ENCODE measurements at places on chromosomes 7 and 10. TPM values are rescaled to one million over a fixed set of nuclear protein-coding genes. Genes with fewer than 3 reads are reported as not detected.

DNA sequence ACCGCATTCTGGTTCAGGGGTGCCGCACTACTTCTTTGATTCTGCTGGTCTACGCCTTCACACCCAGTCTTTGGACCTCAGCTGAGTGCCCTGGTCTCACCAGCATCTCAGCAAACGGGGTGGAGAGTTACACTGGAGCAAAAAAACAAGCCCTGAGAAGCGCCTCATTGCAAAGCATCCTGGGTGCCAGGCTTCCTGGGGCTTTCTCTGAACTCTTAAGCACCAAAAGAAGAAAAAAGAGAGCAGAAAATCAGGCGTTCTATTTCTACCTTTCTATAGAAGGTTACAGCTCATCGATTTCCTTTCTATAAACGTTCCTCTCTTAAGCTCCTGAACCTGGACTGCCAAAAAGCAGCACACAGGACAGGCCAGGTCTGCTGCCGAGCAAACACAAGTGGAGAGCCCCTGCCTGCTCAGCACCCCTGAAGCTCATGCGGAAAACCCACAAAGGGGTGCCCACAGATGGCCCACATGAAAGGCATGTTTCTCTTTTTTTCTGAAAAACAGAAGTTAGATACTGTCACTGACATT lies 217.9 kb downstream of the SFMBT2 start:
- no peak for DNase-seq

GRCh38 chr10:92829042-92829785 lies 19.1 kb upstream of the EXOC6 start:
- DNase-seq: peak; percentile 13

- DNase-seq: no peak
These were observed 147.3 kb downstream of the ZMYND11 start for GRCh38 chr10:282294-283139.

- no peak for DNase-seq
These were observed 37.8 kb downstream of the AOAH start for GRCh38 chr7:36686499-36686898.

The SLC26A4 gene
- not detected for total RNA-seq

The SHH gene
- total RNA-seq: 4.6 TPM
